ENCODE measurements at places on chromosomes 1 and 21.

- no peak for DNase-seq
Observed at GRCh38 chr1:190949939-190950338, 472.3 kb upstream of the BRINP3 start.

DNA sequence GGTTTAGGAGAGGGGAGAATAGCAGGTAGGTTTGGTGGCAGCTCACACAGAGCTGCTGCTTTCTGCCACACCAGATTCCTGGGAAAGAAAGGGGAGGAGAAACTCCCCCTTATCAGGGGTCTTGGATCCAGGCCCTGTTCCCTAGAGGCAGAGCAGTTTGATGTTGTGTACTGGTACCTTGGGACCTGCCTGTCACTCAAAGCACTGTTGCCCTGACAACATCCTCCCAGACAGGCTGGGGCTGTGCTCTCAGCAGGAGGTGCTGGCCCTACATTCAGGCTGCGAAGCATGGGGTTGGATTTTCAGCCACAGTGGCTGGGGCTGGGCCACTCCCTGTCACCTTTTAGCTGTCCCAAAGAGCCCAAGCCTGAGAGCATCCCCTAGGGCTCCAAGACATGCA is 188.0 kb downstream of the GRIK3 start:
- no peak for DNase-seq

DNA sequence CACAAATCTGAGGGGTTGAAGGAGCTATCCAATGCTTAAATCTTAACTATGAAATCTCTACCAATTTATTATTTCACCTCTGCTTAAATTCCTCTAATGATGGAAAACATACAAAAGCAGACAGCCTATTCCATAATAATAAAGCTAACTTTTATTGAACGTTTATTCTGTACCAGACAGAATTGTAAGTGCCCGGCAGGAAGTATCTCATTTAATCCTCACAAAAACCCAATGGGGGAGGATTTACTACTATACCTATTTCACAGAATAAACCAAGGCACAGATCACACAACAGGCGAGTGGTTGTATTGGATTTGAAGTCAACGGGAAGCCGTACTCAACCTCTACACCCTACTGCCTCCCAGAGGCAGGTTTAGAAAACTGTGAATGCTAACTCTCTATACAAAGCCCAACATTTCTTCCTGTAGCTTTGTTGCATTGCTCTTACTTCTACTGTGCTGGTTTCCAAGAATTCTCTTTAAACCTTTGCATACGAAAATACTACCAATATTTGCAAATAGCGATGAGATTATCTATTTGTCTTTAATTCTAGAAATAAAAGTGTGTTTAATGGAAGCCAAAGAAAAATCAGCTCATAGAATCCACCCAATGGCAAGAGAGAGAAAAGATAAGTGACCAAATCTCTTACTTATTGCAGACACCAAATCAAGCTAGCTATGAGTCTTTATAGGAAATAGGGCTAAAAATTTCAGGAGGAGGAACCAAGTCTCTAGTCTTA is 33.5 kb upstream of the C1orf53 start:
- peak; percentile 41 for DNase-seq

DNA sequence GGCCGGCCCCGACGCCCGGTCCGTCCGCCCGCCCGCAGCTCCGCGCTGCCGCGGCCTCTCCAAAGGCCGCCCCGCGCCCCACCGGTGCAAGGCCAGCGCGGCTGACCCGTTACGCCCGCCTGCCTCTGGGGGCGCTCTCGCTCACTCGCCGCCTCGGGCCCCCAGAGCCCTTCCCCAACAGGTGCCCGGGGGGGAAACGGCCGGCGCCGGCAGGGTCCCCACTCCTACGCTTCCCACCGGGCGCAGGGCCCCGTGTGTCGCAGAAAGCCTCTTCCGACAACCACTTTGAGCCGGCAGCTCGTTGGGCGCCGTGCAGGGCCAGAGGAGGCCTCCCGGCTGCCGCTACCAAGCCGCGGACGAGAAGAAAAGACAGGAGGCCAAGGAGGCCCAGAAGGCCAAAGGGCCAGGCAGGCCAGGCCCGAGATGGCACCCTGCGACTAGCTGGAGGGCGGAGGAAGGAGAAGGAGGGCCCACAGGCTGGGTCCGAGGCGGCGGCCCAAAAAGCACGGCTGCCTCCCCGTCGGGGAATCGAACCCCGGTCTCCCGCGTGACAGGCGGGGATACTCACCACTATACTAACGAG is 64.9 kb upstream of the FCGR2A start:
- peak; percentile 83 for DNase-seq

DNA sequence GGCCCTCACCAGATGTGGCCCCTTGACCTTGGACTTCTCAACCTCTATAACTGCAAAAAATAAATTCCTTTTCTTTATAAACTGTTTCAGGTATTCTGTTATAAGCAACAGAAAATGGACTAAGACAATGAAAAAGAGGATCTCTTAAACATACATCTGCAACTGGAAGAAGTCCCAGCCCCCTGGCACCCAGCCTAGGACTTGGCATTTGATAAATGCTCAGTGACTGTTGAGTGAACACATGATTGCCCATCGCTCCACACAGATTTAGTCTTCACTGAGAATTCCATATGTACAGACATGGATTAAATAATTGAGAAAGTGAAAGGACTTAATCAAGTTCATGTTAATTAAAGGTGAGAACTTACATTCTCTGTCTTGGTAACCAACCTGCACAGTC is 344.9 kb upstream of the RUNX1 start:
- DNase-seq, result no peak

DNA sequence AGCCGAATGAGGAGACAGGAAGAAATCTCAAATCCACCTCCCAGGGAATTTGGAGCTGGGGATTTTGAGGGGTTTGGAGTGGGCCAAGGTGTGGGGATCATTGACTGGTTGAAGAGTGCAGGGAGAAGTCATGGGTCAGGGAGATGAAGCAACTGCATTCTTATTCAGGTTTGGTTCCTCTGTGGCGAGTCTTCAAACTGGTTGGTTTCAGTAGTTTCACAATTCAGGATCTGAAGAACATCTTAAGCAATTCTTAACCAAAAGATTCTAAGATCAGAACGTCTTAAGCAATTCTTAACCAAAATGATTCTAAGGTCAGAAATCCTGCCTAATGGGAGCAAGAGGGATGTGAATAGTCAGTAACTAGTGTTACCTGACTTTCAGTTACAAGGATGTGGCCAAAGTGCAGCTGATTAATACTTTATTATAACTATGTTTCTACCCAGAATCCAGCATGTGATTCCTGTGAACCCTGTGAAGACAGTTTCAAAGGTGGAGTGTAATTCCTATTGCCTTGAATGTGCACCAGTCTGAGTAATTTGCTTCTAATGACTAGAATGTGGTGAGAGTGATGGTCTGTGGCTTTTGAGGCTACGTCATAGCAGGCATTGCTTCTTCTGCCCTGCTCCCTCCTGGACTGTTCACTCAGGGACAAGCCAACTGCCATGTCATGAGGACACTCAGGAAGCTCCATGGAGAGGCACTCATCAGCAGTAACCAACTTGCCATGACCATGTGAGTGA is 61.2 kb downstream of the OLFML3 start:
- no peak for DNase-seq

- no peak for DNase-seq
Observed at GRCh38 chr1:86054396-86054795, 102.2 kb downstream of the COL24A1 start.

- DNase-seq, result no peak
Observed at GRCh38 chr1:227768125-227768439, 32.8 kb downstream of the SNAP47 start.

DNA sequence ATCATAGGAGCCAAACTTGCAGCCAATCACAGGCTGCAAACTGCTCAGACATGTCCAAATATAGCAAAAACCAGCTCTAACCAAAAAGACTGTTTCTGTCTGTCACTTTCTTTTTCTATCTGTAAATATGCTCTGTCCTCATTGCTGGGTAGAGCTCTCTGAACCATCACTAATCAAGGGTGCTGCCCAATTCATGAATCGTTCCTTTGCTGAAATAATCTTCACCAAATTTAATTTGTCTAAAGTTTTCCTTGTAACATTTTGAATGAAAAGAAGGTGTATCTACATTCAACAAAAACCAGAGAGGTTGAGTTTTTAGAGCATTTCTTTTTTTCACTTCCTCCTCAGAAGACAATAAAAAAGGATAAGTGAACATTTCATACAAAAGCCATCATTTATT is 1221.7 kb upstream of the ADGRL2 start:
- no peak for DNase-seq

DNA sequence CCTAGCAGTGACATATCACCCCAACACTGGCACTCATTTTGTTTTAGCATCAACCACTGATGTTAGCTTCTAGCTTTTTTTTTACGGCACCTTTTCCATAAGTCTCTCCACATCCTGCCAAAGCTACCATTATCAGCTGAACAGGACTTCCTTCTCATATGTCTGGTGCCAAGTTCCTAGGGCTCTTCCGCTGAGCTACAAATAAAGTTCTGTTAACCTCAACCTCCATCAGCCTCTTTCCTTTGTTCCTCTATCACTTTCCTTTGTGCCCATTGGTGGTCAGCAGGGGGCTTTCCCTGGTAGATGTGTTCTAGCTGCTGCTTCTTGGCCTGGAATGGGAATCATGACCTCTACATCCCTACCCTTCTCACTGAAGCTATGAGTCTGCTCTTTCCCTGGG is 163.8 kb downstream of the FAF1 start:
- no peak for DNase-seq

GRCh38 chr1:22830041-22830566 is 119.5 kb downstream of the EPHB2 start:
- DNase-seq, result no peak

- no peak for DNase-seq
Observed at GRCh38 chr1:68142036-68142435, 90.3 kb downstream of the WLS start.

GRCh38 chr21:36627242-36627641 is 71.7 kb upstream of the SIM2 start:
- no peak for DNase-seq

GRCh38 chr1:19432943-19433718 is 52.2 kb downstream of the CAPZB start:
- DNase-seq, result no peak

GRCh38 chr1:204929487-204930154 is 59.0 kb downstream of the NFASC start:
- DNase-seq, result no peak

GRCh38 chr1:228376651-228377631 is 29.7 kb downstream of the TRIM11 start:
- no peak for DNase-seq

GRCh38 chr1:43042127-43042526 is 83.5 kb upstream of the SLC2A1 start:
- no peak for DNase-seq

DNA sequence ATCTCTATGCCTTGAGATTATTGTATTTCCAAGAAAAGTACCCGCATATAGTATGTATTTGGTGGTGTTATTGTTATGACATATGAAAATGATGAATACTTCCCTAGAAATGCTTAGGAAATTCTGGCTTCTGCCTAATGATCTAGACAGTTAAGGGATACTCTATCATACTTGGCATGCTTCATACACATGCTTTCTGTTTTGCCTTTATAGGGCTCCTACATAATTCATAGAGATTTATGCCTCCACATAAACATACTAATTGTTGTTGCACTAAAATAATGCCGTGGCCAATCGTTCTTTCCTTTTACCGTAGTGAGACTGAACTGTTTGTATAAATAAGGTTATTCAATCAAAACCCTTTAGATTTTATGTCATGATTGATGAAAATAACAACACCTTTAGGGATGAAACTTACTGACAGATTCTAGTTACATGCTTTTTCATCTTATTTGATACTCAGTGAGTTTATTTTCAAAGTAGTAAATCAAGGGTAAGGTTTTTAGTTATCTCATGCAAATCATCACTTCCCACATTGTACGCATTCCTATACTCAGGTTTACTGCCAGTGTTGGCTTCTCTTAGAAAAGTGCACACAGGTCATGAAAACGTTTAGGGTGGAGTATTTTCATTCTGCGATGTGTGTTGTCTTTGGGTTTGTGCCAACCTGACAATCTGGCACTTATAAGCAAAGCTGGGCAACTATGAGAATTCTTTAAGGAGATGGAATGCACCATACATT is 40.5 kb upstream of the SCYL3 start:
- no peak for DNase-seq

- DNase-seq, result no peak
Observed at GRCh38 chr1:169515641-169516040, 29.9 kb upstream of the SLC19A2 start.

DNA sequence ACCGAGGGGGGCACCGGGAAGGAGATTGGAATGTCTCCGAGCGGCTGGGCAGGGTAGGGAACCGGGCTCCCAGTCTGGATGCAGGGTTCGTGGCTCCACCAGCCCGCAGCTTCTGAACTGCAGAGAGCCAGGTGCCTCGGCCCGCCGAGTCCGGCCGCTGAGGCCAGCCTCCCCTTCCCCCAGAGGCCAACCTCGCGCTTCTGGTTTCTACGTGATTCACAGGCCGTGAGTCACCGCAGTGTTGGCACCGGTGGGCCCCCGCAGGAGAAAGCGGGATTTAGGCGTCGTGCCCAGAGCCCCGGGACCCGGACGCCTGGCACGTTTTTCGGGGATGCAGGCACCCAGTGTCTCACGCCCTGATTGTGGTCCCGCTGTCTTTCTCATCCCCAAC is 458 bp downstream of the CRABP2 start:
- peak; percentile 70 for DNase-seq

GRCh38 chr1:145824499-145824842 is 471 bp downstream of the POLR3C start:
- no peak for DNase-seq

DNA sequence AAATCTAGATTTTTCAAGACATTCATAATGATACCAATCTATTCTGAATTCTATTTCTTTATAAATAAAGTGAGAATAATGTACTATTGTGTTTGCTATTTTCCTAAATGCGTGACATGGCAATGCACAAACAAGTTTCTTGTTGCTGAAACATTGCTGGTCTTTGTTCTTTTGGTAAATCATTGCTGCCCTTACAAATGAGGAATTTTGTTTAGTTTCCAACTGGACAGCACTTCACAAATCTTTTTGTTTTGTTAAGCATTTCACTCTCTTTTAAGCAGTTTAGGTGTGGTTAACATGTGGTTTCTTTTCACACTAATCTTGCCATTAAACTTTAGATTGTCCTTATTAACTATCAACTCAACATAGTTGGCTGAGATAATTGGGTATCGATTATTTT is 94.6 kb downstream of the LRRC7 start:
- DNase-seq, result no peak

- no peak for DNase-seq
Observed at GRCh38 chr1:5191470-5191869, 537.1 kb downstream of the AJAP1 start.

- no peak for DNase-seq
Observed at GRCh38 chr1:25768999-25769398, 31.0 kb upstream of the SELENON start.

- DNase-seq, result no peak
Observed at GRCh38 chr1:42210421-42211133, 46.0 kb upstream of the GUCA2A start.

GRCh38 chr21:32538147-32538792 is 47.1 kb downstream of the TCP10L start:
- DNase-seq, result peak; percentile 19

- DNase-seq, result peak; percentile 45
Observed at GRCh38 chr1:61270761-61271411, 188.5 kb downstream of the NFIA start.

GRCh38 chr1:160996178-160996577 is 24.8 kb downstream of the F11R start:
- no peak for DNase-seq

GRCh38 chr1:87894062-87894461 is 565.4 kb downstream of the LMO4 start:
- no peak for DNase-seq

All from activated T-cell treated with anti-CD3 and anti-CD28 coated beads, Interleukin-2, amount 50 U/mL, for 72 hours (primary cell).